ENCODE measurements at places on chromosomes 2 and 18. TPM values are rescaled to one million over a fixed set of nuclear protein-coding genes. Genes with fewer than 3 reads are reported as not detected.
A peak's percentile ranks its signal among the peaks of the same experiment; 100 is the strongest.

DNA sequence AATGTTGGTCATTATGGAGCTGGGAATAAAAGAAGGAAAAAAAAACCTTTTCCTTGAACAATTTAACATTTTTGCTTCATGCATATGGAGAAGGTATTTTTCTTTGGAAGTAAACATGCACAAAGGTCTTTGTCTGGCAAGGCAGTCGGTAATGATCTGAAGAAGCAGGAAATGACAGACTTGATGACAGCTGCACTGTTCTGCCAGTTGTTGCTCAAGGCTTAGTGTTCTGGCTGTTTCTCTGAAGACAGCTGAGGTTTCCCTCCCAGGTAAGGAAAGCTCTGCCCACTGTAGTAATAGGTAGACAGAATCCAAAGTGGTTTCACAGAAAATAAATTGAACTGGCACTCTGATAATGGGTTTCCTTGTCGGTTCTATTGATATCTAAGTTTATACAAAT, 308.4 kb upstream of the GCFC2 start:
- no peak for DNase-seq

DNA sequence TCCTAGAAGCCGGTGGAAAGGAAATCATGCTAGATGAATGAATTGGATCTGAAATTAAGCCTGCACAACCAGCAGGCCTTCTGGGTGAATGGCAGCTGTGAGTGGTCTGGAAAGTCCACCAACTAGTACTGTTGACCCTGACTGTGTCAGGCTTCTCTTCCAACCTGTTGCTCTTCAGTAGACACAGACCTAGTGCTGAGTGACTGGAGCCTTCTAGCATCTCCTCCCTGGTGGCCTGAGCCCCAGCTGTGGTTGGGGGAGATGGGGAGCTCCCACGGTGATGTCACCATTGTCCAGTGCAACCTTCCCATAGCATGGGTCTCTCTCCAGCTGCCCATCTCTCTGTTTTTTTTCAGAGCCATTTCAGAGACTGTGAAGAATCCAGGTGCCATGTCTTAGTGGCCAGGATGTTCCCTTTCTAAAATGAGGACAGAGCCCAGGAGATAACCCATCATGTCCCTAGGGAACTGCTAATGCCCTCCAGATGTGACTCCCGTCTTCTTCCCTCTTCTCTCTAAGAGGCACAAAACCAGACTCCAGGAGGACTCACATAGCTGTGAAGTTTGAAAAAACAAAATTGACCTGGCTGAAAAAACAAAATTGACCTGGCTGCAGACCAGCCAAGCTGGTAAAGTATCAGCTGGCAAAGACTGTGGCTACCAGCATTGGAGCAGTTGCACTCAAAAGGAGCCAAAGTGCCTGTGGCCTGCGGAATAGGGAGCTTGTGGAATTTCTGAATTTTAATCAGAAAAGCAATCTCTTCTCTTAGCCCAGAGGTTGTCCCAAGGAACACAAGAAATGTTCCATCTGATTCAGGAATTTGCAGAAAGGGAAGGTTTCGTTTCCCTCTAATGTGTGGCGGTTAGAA, 67.4 kb upstream of the RPL31 start:
- DNase-seq = no peak

DNA sequence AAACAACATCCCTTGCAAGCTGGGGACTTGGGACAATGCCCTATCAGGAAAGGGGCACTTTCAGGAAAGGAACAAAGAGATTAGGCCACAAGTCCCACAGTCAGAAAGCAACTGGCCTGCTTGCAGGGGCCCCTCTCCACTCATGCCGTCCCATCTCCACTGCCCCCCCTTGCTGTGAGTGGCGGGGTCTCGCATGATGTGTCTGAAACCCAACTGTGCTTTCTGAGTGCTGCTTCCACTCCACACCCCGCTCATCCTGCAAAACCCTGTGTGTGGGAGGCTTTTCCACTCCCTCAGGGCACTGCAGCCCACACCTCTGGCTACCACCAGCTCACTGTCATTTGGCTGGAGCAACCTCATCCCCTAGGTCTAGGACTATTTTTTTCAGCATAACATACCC, 7.9 kb downstream of the HS6ST1 start:
- peak; percentile 76 for DNase-seq

DNA sequence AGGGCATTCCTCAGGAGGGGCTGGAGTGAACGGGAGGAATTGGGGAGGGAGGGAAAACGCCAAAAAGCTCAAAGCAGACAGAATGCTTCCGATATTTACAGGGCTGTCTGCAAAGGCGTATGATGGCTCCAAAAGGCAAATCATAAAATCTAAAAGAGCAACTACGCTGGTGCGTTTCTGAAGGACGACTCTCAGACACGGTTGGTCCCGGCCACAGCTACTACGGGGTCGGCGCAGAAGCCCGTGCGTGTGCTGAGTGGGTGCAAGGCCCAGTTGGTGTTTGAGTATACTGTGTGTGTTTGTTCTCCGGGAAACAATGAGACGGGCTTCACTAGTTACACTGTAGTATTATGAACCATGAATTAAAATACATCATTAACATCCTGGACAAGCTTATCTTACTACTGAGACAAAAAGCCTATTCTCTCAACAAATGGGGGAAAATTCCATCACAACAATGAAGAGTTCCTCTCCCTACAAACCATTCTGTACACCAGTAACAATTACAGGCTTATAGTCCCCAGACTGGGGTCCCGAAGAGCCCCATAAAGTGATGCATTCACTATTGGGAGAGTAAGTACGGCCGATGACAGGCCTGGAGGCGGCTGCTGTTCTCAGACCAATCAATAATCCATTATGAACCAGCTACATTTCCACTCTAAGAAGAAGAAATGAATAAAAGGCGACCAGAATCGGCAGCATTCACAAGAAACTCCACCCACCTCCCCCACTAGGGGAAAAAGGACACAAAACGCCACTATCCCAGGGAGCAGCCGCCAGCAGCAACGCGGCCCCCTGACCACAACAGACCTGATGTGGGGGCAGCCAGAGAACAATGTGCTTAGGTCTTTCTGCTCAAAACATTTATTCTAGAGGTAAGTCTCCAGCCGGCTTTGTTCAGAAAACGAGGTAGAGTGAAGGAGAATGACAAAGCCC, 43.4 kb downstream of the ZNF516 start:
- DNase-seq = no peak

NTSR2 gene
- total RNA-seq = not detected
